ENCODE measurements at places on chromosomes 12 and 14. TPM values are rescaled to one million over a fixed set of nuclear protein-coding genes. Genes with fewer than 3 reads are reported as not detected.

- DNase-seq = no peak
Observed at GRCh38 chr12:86389949-86390348, 133.8 kb upstream of the MGAT4C start.

- no peak for DNase-seq
Observed at GRCh38 chr12:62170241-62170640, 90.0 kb upstream of the USP15 start.

DNA sequence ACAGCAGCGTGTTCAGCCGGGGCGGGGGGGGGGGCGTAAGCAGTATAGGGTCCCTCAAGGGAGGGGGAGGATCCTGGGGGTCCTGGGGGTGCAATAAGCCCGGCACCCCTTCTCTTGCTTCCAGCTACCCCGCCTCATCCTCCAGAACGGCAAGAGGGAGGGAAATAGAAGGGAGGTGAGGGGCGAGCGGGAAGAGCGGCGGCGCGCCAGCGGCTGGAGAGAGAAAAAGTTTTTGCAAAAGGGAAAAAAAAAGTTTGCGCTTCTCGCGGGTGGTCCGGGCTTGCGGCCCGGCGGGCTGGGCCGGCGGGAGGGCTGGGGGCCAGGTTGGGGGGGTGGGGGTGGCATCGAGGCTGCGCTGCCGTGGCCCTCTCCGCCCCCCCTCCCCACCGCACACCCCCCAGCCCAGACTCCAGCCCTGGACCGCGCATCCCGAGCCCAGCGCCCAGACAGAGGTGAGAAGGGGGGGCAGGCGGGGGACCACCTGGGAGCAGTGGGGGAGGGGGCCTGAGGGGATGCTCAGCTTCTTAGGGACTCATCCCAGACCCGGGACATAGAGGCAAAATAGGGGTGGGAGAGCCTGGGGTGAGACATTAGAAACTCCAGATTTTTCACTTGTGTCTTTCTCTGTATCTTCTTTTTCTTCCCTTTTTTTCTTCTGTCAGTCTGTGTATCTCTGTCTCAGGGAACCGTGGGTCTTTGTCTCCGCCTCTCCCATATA, at the start of gene GLI1:
Gene GLI1 (plus strand): TSS at position 36 of the 718 bp plus-strand sequence. CDS start 3,907 bp downstream, outside the sequence.
- no peak for DNase-seq

DNA sequence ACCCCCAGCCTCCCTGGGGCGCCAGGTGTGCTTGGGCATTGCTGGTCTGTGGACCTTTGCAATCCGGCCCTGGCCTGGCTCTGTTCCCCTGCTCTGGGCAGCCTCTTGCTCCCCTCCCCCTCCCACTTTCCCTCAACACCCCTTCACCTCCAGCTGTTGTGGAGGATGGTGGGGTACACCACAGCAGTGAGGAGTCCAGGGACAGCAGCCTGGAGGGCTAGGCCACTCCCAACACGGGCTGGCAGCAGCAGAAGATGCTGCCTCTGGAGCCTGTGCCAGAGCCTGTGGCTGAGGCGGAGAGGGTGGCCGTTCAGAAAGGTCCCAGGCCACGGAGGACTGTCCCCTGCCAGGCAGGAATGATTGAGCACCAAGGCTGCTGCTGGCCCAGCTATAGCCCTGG, 7.6 kb downstream of the ZBTB42 start:
- no peak for DNase-seq

- DNase-seq = no peak
Observed at GRCh38 chr12:26120561-26121274, 4.1 kb downstream of the BHLHE41 start.

GRCh38 chr12:15858353-15858752, 23.8 kb upstream of the STRAP start:
- DNase-seq = no peak

GRCh38 chr12:42216737-42217136, 21.3 kb downstream of the YAF2 start:
- DNase-seq = no peak

GRCh38 chr12:100020370-100020769, 35.6 kb upstream of the ANKS1B start:
- DNase-seq = no peak

GRCh38 chr14:55794655-55795595, 214.9 kb downstream of the KTN1 start:
- DNase-seq = no peak

DNA sequence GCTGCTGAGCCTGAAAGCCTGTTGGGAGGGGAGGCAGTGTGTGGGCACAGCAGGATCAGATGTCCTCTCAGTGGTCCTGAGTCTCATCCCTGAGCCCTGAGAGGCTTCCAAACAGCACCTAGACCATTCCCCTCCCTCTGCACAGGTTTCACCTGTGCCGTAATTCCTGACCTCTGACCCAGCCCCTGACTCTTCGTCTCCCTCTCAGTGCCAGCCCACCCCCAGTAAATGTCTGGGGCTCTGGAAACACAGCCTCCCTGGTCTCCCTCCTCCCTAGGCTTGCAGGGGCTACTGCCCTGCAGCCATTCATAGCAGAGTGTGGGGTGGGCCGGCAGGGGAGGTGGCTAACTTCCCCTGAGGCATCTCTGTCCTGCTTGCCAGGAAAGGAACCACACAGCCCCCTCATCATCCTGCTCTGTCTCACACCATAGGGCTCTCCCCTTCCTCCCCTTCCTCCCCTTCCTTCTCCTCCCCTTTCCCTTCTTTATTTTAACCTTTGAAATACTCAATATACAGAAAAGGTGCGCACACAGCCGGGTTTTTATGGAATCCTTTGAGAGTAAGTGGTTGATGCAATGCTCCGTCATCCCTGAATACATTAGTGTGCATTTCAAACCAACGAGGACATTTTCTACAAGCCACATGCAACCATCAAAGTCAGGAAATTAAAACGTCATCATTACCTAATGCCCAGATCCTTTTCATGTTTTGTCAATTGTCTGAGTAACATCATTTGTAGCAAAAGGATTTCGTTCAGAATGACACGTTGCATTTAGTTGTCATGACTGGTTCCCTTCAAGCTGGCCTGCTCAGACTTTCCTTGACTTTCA, 67.0 kb downstream of the PRMT8 start:
- DNase-seq = no peak

DNA sequence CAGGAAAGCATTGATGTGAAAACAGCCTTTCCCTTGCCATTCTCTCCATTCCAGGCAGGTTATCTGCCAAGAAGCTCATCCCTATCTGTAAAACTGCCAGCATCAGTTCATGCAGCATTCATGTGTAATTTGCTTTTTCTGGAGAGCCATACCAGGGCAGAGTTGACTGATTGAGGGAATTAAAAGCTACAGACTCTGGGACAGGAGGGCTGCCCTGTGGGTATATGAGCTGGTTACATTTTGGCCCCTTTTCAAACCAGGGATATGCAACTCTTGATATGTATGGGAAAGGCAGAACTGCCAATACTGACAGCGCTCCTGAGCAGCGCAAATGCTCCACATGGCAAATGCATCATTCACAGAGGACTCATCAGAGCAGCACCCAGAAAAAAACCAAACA, 53.7 kb downstream of the SYT1 start:
- no peak for DNase-seq

DNA sequence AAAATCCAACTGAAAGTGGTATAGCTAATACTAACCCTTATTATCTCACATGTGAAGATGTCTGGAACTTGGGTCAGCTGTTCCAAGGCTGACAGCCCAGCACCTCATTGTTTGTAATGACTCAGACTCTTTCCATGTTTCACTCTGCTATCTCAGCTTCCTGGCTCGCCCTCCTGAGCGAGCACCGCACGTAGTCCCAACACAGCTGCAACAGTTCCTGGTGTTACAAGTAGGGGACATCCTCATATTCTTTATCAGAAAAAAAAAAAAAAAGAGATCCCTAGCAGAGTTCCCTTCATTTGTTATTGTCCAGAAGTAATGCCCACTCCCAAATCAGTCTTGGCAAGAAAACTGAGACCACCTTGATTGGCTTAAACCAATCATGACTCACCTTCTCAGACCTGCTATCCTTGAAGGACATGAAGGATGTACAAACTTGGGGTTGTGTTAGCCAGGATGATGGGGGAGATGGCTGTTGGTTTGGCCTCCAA, 92.5 kb downstream of the ADCK1 start:
- no peak for DNase-seq

DNA sequence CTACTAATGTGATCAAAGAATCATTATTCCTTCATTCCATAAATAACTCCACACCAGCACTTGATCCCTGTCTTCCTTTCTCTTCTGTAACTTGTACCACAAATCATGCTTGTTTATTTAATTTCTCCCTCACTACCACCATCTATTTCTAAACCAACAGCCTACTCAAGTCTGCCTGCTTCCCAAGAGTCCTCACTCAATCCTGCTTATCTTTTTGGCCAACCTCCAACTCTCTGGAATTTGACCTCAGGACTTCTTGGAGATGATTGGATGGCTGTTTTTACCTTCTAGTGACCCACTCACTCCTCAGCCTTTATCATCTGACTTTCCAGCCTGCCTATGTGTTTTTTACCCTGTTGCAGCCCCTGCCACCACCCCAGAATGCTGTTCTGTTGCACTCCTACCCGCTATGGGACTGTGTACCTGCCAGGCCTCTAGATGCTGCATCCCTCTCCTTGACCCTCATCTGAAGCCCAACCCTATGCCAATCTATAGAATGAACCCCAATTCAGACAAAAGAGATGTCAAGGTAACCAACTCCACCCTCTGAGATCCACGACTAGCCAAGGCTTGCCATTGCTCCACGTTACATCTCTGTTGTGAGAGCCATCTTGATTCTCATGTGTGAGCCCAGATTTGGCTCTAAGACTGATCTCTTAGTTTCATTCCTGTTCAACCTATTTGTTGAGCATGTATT, 150.2 kb upstream of the PLEKHG7 start:
- DNase-seq = no peak

- no peak for DNase-seq
Observed at GRCh38 chr14:54857830-54858269, 44.8 kb downstream of the GCH1 start.

DNA sequence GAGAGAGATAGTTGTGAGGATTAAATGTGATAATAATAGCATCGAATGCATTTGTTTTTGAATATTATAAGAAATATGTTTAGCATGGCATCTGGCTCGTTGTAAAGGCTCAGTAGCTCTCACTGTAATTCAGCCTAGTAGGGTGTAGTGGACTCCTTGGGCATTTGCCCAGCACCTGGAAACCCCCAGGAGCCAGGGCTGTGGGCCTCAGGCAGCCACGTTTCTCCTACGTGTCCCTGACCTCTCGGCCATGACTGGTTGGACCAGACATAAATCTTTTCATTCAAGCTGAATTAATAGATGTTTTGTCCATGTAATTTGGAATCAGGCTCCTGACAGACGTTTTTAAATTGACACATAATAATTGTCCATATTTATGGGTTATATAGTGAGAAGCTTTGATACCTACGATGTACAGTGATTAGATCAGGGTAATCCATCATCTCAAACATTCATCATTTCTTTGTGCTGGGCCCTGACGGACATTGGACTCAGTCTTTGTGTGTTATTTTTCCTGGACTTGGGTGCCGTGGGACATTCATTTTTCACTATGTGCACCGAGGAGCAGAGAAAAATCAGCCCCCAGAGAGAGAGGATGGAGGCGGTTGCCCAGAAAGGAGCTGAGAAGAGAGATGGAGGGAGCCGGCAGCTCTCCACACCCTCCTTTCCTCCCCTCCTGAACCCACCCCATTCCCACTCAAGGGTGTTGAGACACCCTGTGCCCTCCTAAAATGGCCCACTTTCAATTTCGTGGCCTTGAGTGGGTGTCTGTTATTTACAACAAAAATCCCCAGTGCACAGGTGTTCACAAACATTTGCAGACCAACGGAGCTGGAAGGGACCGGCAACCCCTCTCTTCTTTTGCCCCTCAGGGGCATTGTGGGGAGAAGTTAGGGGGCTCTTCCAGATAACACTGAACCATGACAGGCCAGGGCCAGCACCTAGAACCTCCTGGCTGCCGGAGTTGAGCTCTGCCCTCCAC, 296.4 kb downstream of the DPF3 start:
- DNase-seq = no peak

DNA sequence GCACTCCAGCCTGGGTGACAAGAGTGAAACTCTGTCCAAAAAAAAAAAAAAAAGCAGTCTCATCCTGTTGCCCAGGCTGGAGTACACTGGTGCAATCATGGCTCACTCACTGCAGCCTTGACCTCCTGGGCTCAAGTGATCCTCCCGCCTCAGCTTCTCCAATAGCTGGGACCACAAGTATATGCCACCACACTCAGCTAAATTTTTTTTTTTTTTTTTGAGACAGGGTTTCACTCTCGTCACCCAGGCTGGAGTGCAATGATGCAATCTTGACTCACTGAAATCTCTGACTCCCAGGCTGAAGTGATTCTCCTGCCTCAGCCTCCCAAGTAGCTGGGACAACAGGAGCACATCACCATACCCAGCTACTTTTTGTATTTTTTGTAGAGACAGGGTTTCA, 5.2 kb upstream of the CNPY2 start:
- no peak for DNase-seq

GRCh38 chr12:52300796-52301691, 9.7 kb upstream of the KRT81 start:
- DNase-seq = no peak

DNA sequence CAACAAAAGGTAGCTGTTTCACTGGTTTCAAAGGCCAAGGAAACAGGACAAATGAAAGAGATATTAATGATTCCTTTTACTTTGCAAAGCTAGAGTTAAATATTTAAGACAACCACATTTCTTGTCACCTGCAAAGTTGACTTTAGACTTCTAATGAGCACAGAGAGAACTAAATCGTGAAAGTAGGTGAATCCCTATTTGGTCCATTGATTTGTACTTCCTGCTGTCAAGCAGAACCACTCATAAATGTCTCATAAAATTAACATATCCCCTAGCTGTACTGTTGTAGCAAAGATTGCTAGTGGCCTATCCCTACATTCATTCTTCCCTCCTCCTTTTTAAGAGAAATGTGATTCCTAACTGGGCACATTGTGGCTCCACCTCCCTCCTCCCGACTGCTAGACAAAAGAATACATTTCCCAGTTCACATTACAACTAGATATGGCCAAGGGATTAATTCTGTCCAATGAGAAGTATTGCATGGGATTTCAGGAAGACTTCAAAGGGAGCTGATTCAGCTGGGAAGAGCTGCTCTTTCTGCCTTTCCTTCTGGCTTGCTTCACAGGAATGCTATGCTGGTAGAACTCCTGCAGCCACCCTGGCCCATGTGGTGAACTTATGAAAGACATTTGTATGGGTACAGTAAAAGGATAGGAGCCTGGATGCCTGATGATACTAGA, 227.5 kb upstream of the ABCD2 start:
- no peak for DNase-seq

DNA sequence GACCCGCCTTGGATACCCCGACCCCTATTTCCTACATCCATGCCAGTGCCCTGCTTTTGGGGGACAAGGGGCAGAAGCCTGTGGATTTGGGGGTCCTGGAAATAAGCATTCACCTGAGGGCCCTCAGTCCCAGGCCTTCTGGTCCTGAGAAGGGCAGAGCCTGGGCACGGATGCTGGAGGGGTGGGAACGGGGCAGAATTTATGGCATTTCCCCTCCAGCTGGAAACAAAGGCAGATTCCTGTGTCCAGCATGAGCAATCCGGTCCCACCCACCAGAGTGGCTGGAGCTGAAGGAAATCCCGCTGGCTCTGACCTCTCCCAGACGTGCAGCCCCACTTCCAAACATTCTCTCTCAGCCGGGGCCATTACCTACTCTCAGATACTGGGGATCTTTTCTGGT, 9.3 kb downstream of the ANKRD33 start:
- no peak for DNase-seq

Gene CSRNP2
- total RNA-seq = 22.6 TPM

Gene FAM90A1
- total RNA-seq = not detected

Gene SOAT2
- not detected for total RNA-seq
